Testis (tissue), 5 donors: ENCODE measurements at places on chromosomes 3 and 15. TPM values are rescaled to one million over a fixed set of nuclear protein-coding genes. Genes with fewer than 3 reads are reported as not detected.

GRCh38 chr3:56857178-56857577, 55.4 kb upstream of the ARHGEF3 start:
- DNase-seq = no peak
- no peak overlapping the region for H3K4me3 ChIP-seq
- H3K36me3 ChIP-seq = no peaks in the 10 kb centered on the region
- H3K27me3 ChIP-seq = no peaks in the 10 kb centered on the region
- H3K27ac ChIP-seq = no peak overlapping the region

Gene PTH1R
- total RNA-seq = 8.4 TPM

DNA sequence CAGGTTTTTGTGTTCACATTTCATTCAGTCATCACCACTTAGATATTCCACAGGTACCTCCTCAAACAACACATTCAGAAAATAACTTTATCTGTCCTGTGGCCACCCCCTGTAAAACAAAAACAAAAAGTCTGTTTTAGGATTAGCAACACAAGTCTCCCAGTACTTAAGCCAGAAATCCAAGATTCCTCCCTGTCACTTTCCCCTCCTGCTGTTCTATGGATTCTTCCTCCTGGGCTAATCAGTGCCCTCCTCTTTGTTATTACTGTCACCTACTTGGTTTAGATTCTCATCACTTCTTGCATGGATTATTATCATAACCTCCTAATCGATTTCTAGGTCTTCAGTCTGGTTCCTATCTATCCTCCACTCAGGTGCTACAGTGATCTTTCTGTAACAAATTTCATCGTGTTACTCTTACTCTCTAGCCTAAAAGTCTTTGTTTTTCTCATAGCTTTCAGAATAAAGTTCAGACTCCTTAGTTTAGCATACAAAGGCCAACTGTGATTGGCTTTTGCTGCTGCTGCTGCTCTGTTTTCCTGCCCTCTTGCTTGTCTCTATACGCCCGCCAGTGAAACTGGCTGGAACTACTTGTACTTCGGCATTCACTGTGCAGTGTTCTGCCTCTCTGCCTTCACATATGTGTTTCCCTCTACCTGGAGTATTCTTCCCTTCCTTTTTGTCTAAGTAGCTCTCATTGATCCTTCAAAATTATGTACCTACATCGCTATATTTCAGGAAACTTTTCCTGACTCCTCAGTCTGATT, 32.2 kb downstream of the PPP2R3A start:
- H3K27ac ChIP-seq = no peak overlapping the region
- no peaks in the 10 kb centered on the region for H3K36me3 ChIP-seq
- H3K27me3 ChIP-seq = no peaks in the 10 kb centered on the region
- H3K4me3 ChIP-seq = no peak overlapping the region
- no peak for DNase-seq

GRCh38 chr15:74528876-74529275, 12.1 kb upstream of the ARID3B start:
- no peaks in the 10 kb centered on the region for H3K27me3 ChIP-seq
- DNase-seq = no peak
- H3K4me1 ChIP-seq = no peaks in the 10 kb centered on the region
- no peak overlapping the region for H3K4me3 ChIP-seq
- no peak overlapping the region for H3K27ac ChIP-seq
- H3K36me3 ChIP-seq = no peaks in the 10 kb centered on the region

DNA sequence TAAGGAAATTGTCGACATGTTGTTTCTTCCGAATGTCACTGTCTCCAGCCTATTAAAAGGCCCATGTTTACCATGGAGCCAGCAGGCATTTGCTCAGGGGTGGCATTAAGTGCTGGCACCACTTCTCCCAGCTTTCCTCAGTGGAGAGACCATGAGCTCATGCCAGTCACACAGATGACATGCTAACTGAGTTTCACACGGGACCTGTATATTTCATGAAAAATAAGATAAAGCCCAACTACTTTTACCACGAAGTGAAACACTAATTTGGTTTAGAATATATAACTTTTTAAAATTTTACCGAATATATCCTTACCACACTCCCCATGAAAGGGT, 93.4 kb downstream of the ETFA start:
- H3K27me3 ChIP-seq = no peaks in the 10 kb centered on the region
- H3K4me1 ChIP-seq = no peaks in the 10 kb centered on the region
- no peak overlapping the region for H3K27ac ChIP-seq

Gene REC114
- 28.8 TPM for total RNA-seq

GRCh38 chr3:184259878-184260723, 1.3 kb downstream of the CAMK2N2 start:
- H3K4me3 ChIP-seq = no peak overlapping the region
- H3K27ac ChIP-seq = no peak overlapping the region
- H3K4me1 ChIP-seq = peaks cover 25% of the 10 kb centered on the region
- DNase-seq = peak; percentile 46

Gene DUOX1
- 5.3 TPM for total RNA-seq

Gene GOLGA6D
- 29.8 TPM for total RNA-seq

DNA sequence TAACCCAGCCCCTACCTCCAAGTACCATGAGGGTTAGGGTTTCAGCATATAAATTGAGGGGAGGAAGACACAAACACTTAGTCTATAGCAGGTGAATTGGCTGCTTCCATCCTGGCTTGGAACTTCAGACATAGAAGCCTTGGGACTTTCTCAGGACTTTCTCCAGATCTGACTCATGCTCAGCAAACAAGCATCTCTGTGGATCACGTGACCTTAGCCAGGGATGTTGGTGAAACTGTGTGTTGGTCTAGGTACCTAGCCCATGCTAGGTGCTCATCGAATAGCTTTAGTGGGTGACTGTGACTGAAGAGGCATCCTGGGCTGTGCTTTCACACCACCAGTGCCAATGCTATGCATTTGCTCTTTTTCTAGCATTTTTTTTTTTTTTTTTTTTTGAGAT, 58.9 kb downstream of the CD47 start:
- H3K27ac ChIP-seq = no peak overlapping the region
- no peaks in the 10 kb centered on the region for H3K4me1 ChIP-seq
- H3K4me3 ChIP-seq = no peak overlapping the region
- no peaks in the 10 kb centered on the region for H3K36me3 ChIP-seq
- no peak for DNase-seq

- DNase-seq = no peak
- no peak overlapping the region for H3K27ac ChIP-seq
- H3K27me3 ChIP-seq = no peaks in the 10 kb centered on the region
- H3K4me3 ChIP-seq = no peak overlapping the region
- H3K4me1 ChIP-seq = peaks cover 5% of the 10 kb centered on the region
- no peaks in the 10 kb centered on the region for H3K36me3 ChIP-seq
Observed at GRCh38 chr3:195035345-195036202, 235.4 kb downstream of the XXYLT1 start.

- H3K27ac ChIP-seq = no peak overlapping the region
- H3K36me3 ChIP-seq = no peaks in the 10 kb centered on the region
- H3K4me3 ChIP-seq = no peak overlapping the region
- no peaks in the 10 kb centered on the region for H3K4me1 ChIP-seq
- no peaks in the 10 kb centered on the region for H3K27me3 ChIP-seq
Observed at GRCh38 chr3:62774221-62774620, 101.0 kb downstream of the CADPS start.

GRCh38 chr15:90539789-90540188, 10.1 kb downstream of the CRTC3 start:
- peaks cover 20% of the 10 kb centered on the region for H3K4me1 ChIP-seq
- no peak overlapping the region for H3K4me3 ChIP-seq
- no peak for DNase-seq
- H3K27me3 ChIP-seq = no peaks in the 10 kb centered on the region
- H3K27ac ChIP-seq = no peak overlapping the region

Gene GNAT1
- 1.2 TPM for total RNA-seq

DNA sequence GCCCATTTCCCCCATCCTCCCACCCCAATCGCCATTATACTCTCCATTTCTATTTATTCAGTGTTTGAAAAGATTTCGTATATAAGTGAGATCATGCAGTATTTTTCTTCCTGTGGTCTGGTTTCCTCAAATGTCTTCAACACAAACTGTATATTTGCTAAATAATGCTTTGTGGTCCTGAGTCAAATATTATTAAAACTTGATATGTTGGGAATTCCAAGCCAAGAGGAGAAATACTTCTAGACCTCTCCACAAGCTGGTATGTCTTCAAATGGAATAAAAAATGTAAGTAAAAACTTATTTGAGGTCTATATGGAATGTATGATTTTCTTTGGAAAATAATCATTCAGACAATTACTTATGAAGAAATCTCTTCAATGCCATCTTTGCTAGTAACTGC, 122.5 kb upstream of the TSC22D2 start:
- no peak overlapping the region for H3K27ac ChIP-seq
- no peaks in the 10 kb centered on the region for H3K36me3 ChIP-seq
- DNase-seq = no peak
- H3K4me1 ChIP-seq = no peaks in the 10 kb centered on the region

DNA sequence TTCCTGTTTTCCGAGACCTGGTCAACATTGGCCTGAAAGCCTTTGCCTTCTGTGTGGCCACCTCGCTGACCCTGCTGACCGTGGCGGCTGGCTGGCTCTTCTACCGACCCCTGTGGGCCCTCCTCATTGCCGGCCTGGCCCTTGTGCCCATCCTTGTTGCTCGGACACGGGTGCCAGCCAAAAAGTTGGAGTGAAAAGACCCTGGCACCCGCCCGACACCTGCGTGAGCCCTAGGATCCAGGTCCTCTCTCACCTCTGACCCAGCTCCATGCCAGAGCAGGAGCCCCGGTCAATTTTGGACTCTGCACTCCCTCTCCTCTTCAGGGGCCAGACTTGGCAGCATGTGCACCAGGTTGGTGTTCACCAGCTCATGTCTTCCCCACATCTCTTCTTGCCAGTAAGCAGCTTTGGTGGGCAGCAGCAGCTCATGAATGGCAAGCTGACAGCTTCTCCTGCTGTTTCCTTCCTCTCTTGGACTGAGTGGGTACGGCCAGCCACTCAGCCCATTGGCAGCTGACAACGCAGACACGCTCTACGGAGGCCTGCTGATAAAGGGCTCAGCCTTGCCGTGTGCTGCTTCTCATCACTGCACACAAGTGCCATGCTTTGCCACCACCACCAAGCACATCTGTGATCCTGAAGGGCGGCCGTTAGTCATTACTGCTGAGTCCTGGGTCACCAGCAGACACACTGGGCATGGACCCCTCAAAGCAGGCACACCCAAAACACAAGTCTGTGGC, 16.9 kb downstream of the TMEM43 start:
- no peak overlapping the region for H3K4me3 ChIP-seq
- no peaks in the 10 kb centered on the region for H3K27me3 ChIP-seq
- H3K4me1 ChIP-seq = peaks cover 12% of the 10 kb centered on the region
- no peak for DNase-seq

Gene GRK7
- total RNA-seq = not detected

- peak overlapping the region; percentile 71 for H3K4me3 ChIP-seq
- H3K4me1 ChIP-seq = peaks cover 14% of the 10 kb centered on the region
- H3K27ac ChIP-seq = peak overlapping the region; percentile 66
- no peaks in the 10 kb centered on the region for H3K36me3 ChIP-seq
- H3K27me3 ChIP-seq = no peaks in the 10 kb centered on the region
Observed at GRCh38 chr15:81323559-81323943, 390 bp downstream of the STARD5 start.

Gene ZKSCAN7
- 20.1 TPM for total RNA-seq

DNA sequence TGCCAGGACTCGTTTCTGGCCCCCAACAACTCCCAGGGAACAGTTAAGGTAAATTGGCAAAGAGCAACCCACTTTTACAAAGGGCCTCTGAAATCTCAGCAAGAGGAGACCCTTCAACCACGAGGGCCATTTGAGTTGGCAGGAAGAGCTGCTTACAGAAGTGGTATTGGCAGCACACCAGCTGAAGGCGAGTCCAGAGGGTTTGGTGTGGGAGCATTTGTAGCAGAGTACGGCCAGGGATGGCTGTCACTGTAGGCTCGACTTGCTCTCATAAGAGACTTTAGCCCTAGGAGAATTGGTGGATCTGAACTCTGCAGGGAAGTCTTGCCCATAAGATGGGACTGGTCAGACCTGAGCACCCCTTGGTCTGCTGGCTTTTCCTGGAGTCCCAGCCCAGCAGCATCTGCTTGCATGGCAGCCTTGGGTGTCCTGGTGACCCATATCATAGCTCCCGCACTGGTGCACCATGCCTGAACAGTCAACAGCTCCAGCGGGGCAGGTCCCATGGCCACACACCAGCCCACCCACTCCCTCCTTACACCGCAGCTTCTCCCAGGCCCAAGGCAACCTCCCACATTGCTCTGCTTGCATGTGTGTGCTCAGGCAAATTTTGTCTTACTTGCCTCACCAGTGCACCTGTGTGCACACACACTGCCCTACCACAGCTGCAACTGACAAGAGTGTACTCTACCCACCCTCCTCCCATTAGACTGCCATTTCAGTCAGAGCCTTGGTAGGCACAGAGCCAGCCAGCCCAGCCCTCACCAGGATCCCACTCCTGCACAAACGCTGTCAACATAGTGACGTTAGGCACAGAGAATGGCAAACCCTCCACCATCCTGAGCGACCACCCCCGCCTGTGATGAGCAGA, 861.6 kb upstream of the DPPA4 start:
- no peaks in the 10 kb centered on the region for H3K36me3 ChIP-seq
- DNase-seq = no peak
- no peaks in the 10 kb centered on the region for H3K4me1 ChIP-seq
- H3K4me3 ChIP-seq = no peak overlapping the region
- H3K27me3 ChIP-seq = no peaks in the 10 kb centered on the region

DNA sequence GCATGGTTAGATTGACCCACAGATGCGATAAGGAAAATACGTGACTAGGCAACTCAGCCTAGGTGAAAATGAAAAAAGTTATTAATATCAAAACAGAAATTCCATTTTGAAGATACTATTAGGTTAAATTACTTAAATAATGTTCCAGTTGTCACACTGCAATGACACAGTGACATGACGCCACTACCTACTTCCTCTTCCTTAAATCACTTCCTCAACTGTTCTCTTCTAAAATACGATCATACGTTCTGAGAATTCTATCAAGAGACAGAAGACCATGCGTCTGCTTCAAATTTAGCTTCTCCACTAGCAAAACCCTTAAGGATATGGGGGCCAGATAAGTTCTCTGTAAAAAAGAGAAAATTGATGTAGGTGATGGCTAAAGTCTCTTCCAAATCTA, 18.2 kb downstream of the CMTM6 start:
- no peaks in the 10 kb centered on the region for H3K27me3 ChIP-seq
- no peak overlapping the region for H3K27ac ChIP-seq
- H3K4me3 ChIP-seq = no peak overlapping the region
- H3K36me3 ChIP-seq = no peaks in the 10 kb centered on the region

Gene GADL1
- total RNA-seq = not detected

DNA sequence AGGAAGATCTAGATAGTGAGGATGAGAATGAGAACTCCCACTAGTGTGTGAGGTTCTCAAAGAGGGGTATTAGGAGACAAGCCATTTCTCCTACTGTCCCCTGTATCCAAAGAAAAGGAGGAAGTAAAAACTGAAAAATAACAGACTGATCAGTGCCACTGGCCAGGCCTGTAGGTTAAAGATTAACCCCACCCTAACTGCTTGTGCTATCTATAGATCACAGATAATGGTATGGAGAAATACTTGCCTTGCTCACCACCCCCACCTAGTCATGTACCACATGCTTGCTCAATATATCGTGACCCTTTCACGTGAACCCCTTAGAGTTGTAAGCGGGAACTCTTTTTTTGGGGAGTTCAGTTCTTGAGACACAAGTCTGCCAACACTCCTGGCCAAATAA, 519.7 kb upstream of the FRG2C start:
- no peaks in the 10 kb centered on the region for H3K27me3 ChIP-seq
- no peak overlapping the region for H3K4me3 ChIP-seq
- H3K36me3 ChIP-seq = no peaks in the 10 kb centered on the region
- H3K27ac ChIP-seq = no peak overlapping the region
- H3K4me1 ChIP-seq = no peaks in the 10 kb centered on the region

- no peak for DNase-seq
- H3K27ac ChIP-seq = no peak overlapping the region
- no peaks in the 10 kb centered on the region for H3K27me3 ChIP-seq
- H3K4me1 ChIP-seq = peaks cover 8% of the 10 kb centered on the region
Observed at GRCh38 chr3:155102329-155102728, 22.2 kb downstream of the MME start.
